ENCODE measurements at places on chromosomes 13 and 19. TPM values are rescaled to one million over a fixed set of nuclear protein-coding genes. Genes with fewer than 3 reads are reported as not detected.

Gene ZNF345
- total RNA-seq, result 0.06 TPM

Gene IQCN
- total RNA-seq, result 0.22 TPM

Gene PCDH20
- not detected for total RNA-seq

Gene EBI3
- total RNA-seq, result not detected

Gene POLR2E
- total RNA-seq, result 143 TPM

Gene A1BG
- 23.6 TPM for total RNA-seq

Gene CBY2
- total RNA-seq, result not detected

Gene TMIGD2
- total RNA-seq, result not detected

Gene POSTN
- not detected for total RNA-seq

DNA sequence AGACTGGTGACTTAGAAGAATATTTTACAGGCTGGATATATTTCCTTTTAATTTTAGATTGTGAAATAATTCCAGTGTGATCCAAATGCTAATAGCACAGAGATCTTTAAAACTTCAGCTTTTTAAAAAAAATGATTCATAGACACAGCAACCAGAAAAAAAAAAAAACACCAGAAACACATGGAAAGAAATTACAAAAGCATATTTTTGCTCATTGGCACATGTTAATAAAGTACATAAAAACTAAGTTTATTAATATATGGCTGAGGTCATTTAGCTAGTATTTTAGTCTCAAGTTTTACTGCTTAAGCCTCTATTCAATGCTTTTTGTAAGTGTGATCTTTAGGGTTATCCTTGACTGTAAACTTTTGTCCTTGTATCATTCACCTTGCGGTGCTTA is 577 bp downstream of the MYO16 start:
- no peak for DNase-seq

DNA sequence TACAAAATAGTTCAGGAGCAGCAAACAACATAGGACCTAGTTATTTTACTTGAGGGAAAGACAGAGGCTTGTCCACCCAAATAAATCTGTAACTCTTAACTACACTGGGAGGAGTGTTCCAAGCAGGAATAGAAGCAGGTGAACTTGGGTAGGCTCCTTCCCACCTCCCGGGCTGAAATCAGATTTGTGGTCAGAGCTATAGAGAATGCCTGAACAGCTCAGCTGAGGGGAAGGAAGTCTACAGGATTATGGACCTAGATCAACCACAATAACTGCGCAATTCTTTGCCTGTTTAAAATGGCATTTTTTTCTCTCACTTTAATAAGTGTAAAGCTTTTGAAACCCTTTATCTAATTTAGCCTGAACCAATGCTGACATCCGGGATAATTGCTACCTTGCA is 73.5 kb upstream of the IRS2 start:
- no peak for DNase-seq

- no peak for DNase-seq
These were observed 7.6 kb downstream of the KCNN1 start for GRCh38 chr19:17974551-17974950.

GRCh38 chr13:30373727-30374126 is 48.6 kb upstream of the UBE2L5 start:
- DNase-seq, result no peak

- no peak for DNase-seq
These were observed 72.9 kb downstream of the ARHGEF7 start for GRCh38 chr13:111187960-111188541.

DNA sequence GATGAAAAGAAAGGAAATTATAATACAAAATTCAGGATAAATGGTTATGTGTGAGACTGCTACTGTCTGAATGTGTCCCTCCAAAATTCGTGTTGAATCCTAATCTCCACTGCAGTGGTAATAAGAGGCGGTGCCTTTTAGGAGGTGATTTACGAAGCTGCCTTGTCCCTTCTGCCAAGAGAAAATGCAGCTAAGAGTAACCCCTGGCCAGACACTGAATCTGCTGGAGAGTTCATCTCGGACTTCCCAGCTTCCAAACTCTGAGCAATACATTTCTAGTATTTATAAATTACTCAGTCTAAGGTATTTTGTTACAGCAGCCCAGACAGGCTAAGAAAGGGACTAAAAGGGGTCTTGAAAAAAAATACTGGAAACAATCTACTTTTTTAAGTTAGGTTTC is 152.6 kb downstream of the KLF12 start:
- no peak for DNase-seq

DNA sequence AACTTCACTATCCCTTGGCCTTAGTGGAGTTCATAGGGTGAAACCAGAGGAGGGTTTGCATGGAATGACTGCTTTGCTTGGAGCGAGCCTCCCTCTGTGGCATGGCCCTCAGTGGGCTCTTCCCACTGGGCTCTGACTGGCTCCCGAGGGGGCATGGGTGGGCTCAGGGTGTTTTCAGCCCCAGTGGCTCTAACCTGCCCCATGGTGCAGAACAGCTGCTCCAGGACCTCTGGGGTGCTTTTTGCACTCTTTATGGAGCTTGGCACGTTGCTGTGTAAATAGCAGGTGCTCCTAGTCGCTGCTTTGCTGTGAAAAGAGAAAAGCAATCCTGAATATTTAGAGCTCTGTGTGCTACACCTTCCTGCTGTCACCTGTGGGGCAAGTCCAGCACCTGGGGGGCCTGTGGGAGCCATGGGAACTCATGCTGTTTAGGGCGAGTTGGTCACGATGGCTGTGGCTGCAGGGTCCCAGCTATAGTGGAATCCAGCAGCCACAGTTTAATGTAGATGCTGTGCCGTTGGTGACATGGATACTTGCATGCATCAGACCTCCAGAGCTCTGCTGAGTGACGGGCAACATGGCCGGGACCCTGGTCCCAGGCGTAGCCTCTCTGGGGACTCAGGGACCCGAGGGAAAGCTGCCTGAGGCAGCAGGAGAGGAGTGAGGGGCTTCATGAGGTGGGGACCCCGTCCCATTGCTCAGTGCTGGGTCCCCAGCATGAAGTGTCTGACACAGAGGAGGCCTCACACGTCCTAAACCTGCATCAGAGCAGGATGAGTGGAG is 14.3 kb upstream of the MCF2L start:
- no peak for DNase-seq

DNA sequence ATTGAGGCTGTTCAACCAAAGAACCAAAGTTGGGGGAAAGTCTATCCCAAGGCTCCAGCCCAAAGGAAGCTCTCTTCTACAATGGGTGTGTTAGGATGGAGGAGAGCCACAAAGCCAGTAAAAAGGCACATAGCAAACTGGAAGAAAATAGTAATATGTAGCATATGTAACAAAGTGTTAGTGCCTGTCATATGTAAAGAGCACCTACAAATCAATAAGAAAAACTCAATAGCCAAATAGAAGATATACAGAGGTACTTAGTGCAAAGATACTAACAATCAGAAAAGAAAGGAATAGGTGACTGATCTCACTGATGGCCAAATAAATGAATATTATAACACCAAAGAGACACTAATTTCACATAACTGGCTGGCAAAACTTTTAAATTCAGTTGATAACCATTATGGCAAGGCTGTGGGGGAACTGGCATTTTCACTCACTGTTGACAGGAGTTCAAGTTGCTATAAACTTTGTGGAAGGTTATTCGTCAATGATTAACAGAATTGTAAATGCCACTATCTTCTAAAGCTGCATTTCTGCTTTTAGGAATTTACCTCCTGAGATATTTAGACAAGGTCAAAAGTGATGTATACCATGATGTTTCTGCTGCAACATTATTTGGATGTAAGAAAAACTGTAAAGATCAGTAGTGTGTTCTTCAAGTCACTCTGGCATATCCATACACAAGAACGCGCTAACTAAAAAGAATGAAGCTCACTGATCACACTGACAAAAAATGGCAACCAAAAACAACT is 110.8 kb downstream of the GNG7 start:
- DNase-seq, result no peak

GRCh38 chr13:60311527-60311926 is 85.5 kb upstream of the TDRD3 start:
- no peak for DNase-seq

DNA sequence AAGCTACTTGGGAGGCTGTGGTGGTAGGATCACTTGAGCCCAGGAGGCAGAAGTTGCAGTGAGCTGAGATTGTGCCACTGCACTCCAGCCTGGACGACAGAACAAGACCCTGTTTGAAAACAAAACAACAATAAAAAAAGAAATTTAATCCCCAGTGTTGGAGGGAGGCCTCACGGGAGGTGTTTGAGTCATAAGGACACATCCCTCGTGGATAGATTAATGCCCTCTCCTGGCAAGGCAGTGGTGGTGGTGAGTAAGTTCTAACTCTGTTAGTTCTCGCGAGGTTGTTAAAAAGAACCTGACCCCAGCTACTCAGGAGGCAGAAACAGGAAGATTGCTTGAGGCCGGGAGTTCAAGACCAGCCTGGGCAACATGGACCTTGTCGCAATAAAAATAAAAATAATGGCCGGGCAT is 27.6 kb upstream of the SIN3B start:
- DNase-seq, result peak; percentile 27

DNA sequence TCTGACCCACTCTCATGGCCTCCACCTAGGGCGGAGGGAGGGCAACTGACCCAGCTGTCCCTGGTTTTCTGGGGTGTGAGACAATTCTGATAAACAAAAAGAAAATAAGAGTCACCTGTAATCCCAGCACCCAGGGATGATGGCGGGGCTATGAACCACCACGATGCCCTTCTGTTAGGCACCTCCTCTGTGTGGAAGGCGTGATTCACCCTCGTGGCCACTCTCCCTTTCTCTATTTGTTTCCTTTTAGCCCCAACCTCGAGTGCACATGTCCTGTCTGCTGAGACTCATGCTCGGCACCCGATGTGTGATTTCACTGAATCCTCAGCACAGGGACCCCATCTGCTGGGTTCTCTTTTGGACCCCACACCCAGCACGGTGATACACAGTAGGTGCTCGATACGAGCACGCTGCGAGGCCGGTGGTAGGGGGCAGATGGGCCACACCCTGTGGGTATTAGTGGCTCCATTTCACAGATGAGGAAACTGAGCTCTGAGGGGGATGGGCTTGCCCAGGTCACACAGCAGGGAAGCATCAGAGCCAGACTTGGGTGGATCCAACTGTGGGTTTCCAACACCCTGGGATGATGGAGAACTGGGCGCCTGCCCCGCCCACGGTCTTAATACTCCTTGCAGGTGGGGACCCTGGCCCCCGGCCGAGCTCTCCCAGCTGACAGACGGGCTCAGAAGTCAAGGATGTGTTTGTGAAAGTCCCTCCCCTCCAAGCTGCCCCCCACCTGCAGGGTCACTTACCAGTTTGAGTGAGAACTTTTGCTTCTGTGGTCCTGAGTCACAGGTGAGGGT is 24.9 kb downstream of the VRK3 start:
- no peak for DNase-seq

DNA sequence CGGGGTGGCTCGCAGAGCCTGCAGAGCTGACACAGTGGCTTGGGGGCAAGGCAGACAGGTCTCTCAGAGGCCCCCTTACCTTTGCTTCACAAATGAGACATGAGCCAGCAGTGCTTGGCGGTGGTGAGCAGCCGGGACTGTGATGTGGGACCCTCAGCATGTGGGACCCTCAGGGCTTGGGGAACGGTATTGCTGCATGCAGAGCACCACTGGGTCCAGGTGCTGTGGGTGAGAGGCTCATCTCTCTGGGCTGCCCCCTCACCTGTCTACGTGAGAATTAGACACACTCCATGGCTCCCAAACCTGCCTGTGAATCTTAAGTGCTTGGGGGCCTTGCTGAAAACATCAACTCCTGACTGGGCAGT is 106.6 kb downstream of the COL4A2 start:
- no peak for DNase-seq

- DNase-seq, result no peak
These were observed 698 bp downstream of the KANK2 start for GRCh38 chr19:11196406-11197287.

- no peak for DNase-seq
These were observed 22.4 kb downstream of the RANBP3 start for GRCh38 chr19:5955636-5955935.

DNA sequence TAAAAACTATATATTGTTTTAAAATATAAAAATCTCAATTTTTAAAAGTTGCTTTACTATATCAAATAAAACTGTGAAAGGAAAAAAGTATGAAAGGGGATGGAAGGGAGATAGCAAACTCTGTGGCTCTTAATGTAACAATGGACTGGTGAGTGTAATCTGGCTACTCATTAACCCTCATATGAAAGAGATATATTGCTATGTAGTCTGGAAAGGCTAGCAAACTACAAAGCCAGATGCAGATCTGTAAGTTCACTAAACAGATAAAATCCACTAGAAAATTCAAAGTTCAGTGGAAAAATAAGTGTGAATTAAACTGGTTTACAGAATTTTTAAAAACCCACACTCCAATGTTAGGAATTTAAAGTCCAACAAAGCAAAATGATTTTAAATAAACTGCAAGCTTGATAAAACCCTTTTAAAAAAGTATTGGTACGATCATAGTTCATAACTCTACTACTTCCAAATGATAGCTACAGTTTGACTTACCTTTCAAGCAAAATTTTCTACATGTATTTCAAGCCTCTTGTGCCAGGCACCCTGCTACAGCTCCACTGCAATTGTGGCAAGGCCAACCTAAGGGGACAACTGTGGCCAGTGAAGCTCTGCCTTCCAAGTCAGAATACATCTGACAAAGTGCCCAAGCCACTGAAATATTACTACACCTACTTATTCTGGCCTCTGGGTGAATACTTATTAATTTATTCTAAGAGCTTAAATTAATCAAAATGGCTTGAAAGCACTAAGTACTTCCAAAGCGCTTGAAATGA is 647 bp upstream of the ELF1 start:
- DNase-seq, result no peak

GRCh38 chr19:33638167-33639034 is 16.6 kb downstream of the CHST8 start:
- no peak for DNase-seq

- no peak for DNase-seq
These were observed 55.7 kb upstream of the C1QTNF9 start for GRCh38 chr13:24253520-24254145.

DNA sequence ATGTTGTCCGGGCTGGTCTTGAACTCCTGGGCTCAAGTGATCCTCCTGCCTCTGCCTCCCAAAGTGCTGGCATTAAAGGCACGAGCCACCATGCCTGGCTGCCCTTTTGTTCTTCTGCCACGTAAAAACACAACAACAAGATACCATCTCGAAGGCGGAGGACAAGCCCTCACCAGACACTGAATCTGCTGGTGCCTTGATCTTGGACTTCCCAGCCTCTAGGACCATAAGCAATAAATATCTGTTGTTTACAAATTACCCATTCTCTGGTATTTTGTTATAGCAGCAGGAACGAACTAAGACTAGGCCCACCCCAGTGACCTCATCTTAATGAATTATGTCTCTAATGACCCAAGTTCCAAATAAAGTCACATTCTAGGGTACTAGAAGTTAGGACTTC is 128.4 kb upstream of the CACNA1A start:
- no peak for DNase-seq

All from SJSA1 (cell line).